ENCODE measurements at places on chromosomes 1 and 21.
A peak's percentile ranks its signal among the peaks of the same experiment; 100 is the strongest.

GRCh38 chr1:33576821-33577599 is 104.6 kb downstream of the ZSCAN20 start:
- no peak for DNase-seq

DNA sequence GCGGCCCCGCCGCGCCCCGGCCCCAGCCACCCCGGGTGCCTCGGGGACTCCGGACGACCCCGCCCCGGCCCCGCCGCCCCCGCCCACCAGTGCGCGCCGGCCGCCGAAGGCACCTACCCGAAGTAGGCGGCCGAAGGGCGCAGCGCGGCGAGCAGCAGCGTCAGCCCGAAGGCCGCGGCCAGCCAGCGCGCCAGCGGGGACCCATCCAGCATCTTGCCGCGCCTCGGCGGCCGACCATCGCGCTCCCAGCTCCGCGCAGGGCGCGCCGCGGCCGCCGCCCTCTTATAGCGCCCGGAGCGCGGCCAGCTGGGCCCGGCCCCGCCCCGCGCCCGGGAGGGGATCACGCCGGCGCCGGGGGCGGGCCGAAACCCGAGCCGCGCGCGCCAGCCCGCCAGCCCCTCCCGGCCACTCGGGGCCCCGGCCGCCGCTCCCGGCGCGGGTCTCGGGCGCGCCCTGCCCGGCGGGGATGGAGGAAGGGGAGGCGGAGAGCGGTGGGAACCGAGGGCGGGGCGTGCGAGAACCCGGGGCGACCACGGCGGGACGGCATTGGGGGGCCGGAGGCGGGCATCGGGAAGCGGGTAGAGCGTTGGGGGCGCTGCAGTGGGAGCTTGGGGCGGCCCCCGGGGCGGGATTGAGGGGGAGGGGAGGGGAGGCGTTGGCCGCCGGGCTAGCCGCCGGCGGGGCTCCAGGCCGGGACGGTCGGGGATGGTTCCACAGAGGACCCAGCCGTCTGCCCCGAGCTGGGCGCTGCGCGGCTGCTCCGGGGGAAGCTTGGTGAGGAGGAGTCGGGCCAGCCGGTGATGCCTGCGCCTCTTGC is at the start of gene WNT9A:
WNT9A (minus strand) TSS at position 257 of the 817 bp plus-strand sequence; CDS start at position 212, 45 bp downstream.
- DNase-seq: peak; percentile 76

GRCh38 chr1:165235777-165236291 is 120.7 kb downstream of the LMX1A start:
- no peak for DNase-seq

- DNase-seq: peak; percentile 89
Observed at GRCh38 chr1:172969611-172970010, 81.1 kb downstream of the TNFSF18 start.

- DNase-seq: no peak
Observed at GRCh38 chr1:231177226-231177625, 15.4 kb downstream of the TRIM67 start.

DNA sequence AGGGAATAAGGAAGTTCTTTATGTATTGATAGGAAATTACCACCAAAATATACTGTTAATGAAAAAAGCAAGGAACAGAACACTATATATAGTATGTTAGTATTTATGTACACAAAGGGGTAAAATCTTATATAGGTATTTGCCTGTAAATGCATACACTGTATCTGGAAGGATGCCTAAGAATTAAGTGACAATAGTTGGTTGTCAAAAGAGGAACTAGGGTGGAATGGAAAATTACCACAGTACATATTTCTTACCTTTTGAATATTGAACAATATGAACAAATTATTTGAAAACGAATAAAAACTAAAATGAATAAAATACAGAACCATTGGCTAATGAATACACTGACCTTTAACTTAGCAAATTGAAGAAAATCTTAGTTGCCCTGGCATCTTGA is 13.6 kb downstream of the ARPC5 start:
- no peak for DNase-seq

All from fibroblast of skin of abdomen (primary cell).